ENCODE measurements at places on chromosomes 2 and 18.

DNA sequence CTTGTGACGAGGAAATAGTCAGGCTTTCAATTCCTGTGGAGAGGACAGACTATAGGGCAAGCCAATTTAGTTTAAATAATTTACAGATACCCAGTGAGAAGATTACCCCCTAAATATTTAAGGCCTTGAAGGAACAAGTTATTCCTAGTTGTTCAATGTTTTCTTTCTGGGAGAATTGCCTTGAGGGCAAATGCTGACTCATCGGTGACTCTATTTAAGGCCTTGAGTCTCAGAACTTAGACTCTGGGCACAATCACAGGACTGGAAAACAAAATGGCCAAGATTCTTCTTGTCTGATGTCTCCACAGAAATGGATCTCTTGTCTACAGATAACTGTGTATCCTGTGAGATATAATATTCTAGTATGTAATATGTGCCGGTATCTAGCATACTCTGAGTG lies 467.1 kb downstream of the SUCLG1 start:
- DNase-seq: no peak

DNA sequence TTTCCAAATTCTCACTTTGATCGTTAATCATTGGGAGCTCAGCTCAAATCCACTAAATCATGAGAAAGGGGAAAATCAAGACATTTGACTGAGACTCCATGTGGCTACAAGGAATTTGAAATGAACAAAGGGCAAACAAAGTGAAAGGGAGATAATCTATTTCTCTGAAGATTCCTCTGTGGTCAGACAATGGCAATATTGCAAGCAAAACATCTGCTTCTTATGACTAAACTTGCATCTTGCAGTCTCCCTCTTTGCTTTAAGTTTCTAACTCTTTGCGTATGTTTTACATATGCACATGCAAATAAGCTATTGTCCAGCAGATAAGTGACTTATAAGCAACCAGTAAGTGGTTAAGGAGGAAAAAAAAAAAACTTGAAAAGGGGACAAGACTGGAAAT lies 299.1 kb upstream of the NXPH2 start:
- peak; percentile 73 for DNase-seq

- no peak for DNase-seq
Observed at GRCh38 chr18:25177631-25178030, 174.3 kb downstream of the ZNF521 start.

DNA sequence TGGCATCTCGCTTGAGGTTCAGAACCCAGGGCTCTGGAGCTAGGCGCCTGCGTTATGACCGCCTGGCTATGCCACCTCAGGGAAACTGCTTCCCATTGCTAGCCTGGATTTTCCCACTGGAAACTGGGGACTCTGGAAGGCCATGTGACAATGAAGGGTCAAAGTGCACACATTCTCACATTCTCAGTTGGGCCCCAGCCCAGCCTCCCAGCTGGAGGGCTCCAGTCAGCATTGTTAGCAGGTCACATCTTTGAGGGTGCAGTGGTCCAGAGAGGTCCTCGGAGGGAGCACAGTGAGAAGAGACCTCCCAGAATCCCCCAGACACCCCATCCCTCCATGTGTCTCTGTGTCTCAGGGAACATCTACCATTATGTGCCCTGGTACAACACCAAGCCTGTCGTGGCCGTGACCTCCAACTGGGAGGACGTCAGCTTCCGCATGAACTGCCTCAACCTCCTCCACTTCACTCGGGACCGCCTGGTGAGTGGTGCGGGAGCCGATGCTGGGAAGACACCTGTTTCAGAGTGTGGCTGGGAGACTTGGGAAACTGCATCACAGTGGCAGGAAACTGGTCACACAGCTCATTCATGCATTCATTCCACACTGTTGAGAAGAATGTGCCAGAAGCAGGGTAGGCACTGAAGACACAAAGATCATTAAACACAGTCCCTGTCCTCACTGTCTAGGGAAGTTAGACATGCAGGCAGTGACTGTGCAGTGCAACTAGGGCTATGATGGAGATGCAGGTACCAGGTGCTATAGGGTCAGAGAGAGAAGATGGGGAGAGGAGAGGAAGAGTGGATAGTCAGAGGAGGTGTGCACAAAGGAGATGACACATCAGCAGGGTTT lies 41.6 kb downstream of the FER1L5 start:
- DNase-seq: no peak

GRCh38 chr2:70608373-70608772 lies 54.7 kb upstream of the TGFA start:
- no peak for DNase-seq

- peak; percentile 29 for DNase-seq
Observed at GRCh38 chr2:74525717-74526648, at the start of gene DQX1. Gene DQX1 (minus strand): TSS chr2:74526231. CDS start chr2:74525729, 502 bp downstream.

- no peak for DNase-seq
Observed at GRCh38 chr2:96159084-96159830, 14.0 kb upstream of the DUSP2 start.

GRCh38 chr2:28286678-28287077 lies 106.0 kb upstream of the FOSL2 start:
- DNase-seq: peak; percentile 65

GRCh38 chr2:85794491-85795121 lies 40.8 kb downstream of the ATOH8 start:
- no peak for DNase-seq

Data from fibroblast of skin of abdomen (primary cell).